T1000 (cell line): ENCODE measurements at places on chromosomes 5 and 9.

GRCh38 chr9:105681724-105682123 is 12.6 kb upstream of the TMEM38B start:
- DNase-seq = no peak

DNA sequence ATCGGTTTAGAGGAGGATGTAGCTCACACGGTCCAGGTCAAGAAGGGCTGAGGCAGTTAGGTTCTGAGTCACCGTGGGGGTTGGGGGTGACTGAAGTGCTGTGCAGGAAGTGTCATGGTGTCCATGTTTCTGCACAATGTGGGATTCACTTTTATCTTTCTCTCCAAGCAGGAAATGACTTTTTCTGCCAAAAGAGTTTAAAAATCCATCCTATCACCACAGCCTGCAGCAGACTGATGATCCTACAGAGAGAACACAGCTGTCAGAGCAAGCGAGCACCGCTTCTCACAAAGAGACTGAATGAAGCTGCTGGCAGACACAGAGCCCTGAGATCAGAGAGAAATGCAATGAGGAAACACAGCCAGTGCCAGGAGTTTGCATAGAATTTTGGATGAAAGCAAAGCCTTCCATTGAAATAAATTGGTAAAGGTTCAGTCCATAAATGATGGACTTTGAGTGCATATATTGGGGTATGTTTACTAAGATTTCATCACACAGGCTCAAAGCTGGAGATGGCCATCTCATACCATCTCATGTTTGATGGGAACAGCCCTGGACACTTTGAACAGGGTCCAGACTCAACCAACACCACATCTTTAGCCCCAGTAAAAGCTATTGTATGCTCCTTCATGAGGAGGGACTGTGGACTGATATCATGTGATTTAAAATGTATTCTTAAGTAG is 213.9 kb upstream of the FBXL7 start:
- no peak for DNase-seq

DNA sequence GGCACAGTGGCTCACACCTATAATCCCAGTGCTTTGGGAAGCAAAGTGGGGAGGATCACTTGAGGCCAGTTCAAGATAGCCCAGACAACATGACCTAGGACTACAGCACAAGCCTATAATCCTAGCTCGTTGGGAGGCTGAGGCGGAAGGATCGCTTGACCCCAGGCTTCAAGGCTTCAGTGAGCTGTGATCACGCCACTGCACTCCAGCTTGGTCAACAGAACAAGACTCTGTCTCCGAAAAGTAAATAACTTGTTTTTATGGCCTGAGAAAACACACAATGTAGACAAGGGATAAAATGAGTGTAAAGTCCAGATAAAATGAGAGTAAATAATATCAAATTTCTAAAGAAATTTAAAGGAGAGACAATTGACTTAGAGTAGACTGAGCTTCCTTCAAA is 26.3 kb downstream of the SHLD3 start:
- no peak for DNase-seq

DNA sequence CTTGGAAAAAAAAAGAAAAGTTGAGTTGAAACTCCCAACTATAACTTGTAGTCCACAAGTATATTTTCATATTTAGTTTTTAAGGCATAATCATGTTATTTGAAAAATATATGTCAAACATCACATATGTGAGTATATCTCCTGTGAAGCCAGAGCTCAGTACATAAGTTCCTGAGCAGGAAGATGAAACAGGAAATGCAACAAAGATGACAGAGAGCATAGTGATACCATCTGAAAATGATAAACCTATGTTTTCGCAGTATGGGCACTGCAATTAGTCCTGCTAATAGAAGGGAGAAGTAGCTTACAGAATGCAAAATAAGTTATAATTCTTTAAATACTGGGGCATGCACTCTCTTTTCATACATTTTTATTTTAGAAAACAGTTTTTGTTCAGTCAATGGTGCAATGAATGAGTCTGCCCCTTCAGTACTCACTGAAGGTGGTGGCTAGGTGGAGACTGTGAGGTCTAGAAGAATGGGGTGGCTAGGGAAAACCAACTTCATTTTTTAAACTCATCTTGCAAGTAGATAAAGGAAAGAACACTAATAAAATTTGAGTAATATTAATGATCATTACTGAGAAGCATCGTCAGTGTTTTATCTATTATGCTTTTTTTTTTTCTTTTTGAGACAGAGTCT is 54.1 kb upstream of the FYB1 start:
- no peak for DNase-seq

DNA sequence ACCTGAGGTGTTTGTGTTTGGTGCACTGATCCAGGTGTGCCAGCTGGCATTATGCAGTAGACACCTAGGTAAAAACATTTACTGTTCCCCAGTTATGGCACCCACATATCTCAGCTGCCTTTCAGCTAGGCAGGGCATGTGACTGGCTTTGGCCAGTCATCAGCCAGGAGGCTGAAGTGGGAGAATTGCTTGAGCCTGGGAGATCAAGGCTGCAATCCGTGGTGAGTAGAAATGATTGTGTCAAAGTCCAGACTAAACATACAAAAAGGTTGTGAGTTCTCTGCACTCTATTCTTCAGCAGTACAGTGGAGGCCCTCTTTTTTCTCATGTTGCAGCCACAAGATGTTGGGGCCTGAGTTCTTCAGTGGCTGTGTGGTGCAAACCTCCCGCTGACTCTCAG is 3.2 kb upstream of the FBLL1 start:
- DNase-seq = no peak

DNA sequence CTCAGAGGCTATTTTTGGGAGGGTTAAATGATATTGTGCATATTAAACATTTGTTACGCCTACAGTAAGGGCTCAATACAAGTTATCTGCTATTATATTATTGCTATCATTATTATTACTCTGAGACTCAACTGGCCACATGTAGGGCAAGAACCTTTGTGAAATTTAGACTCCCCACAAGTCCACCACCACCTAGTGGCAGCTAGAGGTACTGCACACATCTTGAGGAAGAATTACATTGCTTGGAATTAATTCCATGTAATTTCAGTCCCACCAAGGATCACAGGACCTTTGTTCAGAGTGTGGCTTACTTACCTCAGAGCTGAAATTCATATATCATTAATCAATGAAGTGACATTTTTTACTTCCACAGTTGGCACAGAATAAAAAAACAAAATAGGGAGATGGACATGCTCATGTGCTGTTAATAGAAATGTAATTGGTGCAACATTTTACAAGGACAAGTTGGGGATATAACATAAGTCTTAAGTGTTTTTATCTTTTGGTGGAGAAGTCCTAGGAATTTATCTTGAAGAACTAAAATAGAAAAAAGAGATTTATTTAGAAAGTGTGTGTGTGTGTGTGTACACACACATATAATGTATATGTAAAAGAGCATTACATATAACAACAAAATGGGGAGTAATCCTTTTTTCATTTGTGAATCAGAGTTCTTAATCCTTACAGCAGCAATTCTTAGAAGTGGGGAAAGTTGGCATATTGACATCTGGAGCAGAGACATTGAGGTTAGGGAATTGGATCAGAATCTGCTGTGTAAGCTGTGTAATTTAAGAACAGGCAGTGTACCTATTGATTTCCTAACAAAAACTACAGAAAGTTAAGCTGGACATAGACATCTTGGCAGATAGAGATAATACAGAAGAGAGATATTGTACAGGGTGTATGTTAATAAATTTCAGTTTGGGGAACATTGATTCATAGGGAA is 11.2 kb downstream of the MSANTD3 start:
- peak; percentile 44 for DNase-seq

GRCh38 chr9:27198190-27198589 is 89.2 kb downstream of the TEK start:
- DNase-seq = no peak

GRCh38 chr5:68381909-68382308 is 166.4 kb downstream of the PIK3R1 start:
- DNase-seq = no peak

DNA sequence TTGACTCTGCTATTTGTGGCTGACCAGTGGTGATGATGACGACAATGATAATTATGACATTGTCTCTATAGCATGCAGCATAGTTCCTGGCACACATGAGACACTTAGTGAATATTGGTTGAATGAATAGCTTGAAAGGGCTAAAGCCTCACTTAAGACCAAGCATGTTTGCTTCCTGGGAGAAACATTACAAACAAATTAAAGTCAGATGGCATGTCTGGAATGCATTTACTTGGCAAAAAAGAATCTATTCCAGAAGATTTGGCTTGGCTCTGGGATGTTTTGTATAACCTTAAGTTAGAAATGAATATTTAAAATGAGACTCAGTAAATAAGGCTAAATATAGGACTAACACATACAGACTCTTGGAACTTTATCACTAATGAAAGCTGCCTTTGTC is 21.6 kb downstream of the GAS1 start:
- DNase-seq = no peak

DNA sequence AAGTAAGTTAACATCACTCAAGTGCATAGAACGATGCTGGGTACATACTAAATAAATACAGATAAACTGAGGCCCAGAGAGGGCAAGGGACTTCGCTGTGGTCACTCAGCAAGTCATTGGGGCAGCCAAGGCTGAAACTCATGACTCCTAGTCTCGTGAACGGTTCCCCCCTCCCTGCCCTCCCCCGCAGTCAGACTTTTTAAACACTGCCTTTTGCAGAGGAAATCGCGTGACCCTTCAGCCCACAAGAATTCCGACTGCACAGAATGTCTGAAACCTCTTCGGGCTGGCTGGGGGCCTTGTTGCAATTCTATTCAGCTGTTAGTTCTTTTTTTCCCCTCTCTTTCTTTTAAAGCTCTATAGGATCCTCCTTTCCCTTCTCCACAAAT is 28.1 kb downstream of the NEK6 start:
- peak; percentile 47 for DNase-seq

GRCh38 chr5:76723906-76724305 is 8.0 kb downstream of the F2R start:
- DNase-seq = no peak

DNA sequence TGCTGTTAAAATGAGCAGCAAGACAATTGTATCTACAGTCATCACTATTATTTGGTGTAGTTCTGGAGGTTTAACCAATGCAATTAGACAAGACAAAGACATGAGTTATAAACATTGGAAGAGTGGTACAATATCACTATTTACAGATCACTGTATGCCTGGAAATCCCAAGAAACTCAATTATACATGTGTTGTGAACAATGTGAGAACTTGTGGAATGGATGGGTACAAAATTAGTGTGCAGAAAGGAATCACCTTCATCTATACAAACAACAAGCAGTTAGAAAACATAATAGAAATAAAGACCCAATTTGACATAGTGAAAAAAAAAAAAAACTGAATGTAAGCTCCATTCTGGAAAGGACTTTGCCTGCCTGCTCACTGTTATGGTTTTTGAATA is 12.4 kb upstream of the CCDC112 start:
- DNase-seq = no peak

DNA sequence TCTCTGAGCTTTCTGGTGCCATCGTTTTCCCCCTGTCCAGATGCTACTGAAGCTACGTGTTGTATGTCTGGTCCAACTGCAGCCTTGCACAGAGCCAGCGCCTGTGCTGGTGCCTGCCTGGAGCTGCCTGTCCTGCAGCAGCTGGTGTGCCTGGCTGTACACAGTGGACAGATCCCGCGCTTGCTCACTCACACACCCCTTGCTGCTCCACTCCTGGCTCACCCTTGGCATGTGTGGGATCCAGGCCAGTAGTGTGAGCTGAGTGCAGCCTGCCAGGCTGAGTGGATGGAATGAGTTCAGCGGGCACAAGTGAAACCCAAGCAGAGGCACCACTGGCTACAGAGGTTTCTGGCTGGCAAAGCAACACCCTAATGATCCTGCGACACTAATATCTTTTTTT is 40.4 kb downstream of the FER start:
- DNase-seq = no peak

GRCh38 chr5:177183142-177183541 is 49.6 kb downstream of the NSD1 start:
- no peak for DNase-seq

- no peak for DNase-seq
Observed at GRCh38 chr9:27041746-27042145, 36.3 kb upstream of the LRRC19 start.
